Left colon (tissue), 2 donors: ENCODE measurements at places on chromosomes 1 and 21. TPM values are rescaled to one million over a fixed set of nuclear protein-coding genes. Genes with fewer than 3 reads are reported as not detected.

- no peak for DNase-seq
Observed at GRCh38 chr1:228428412-228428811, 11.8 kb upstream of the TRIM17 start.

GRCh38 chr1:208975456-208975855 is 608.1 kb upstream of the CAMK1G start:
- DNase-seq, result no peak

DNA sequence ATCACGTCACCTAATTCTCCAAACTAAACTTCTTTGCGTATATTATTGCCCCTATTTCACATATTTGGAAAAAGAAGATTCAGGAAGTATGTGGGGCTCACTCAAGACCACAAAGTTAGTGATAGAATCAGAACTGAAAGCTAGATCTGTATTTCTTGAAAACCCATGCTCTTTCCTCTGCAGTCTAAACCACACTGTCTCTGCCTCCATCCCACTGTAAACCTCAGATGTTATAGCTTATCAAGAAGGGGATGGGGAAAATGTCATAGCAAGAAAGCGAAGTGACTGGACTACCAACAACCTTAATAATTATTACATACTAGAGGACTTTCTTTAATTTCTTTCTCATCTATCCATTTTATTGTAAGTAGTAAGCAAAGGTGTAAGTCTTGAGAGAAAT is 257.7 kb upstream of the SGIP1 start:
- no peak for DNase-seq

Gene RRAGC
- total RNA-seq, result 30.7 TPM

Gene LEFTY1
- total RNA-seq, result 385 TPM
